ENCODE measurements at places on chromosomes 3 and 15.
A peak's percentile ranks its signal among the peaks of the same experiment; 100 is the strongest.

GRCh38 chr15:62209821-62210220 lies 44.7 kb upstream of the C2CD4B start:
- no peak for DNase-seq

DNA sequence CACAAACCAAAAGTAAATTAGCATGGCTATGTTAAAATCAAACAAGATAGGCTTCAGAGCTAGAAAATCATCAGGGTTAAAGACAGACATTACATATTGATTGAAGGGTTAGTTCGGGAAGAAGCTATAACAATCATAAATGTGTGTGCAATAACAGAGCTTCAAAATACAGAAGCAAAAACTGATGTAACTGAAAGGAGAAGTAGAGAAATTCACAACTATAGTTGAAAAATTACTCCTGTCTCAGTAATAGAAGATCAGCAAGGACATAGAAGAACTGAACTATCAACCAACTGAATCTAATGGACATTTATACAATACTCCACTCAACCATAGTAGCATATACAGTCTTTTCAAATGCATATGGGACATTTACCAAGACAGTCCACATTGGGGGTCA lies 59.4 kb downstream of the MCTP2 start:
- DNase-seq, result no peak

GRCh38 chr3:175911937-175912336 lies 1052.8 kb downstream of the NAALADL2 start:
- no peak for DNase-seq

GRCh38 chr15:69830430-69830829 lies 267.3 kb downstream of the TLE3 start:
- no peak for DNase-seq

GRCh38 chr3:141184430-141184829 lies 47.2 kb upstream of the PXYLP1 start:
- no peak for DNase-seq

GRCh38 chr3:117473981-117474538 lies 764.5 kb downstream of the TUSC7 start:
- DNase-seq, result no peak

- DNase-seq, result no peak
These were observed 21.7 kb downstream of the RPLP1 start for GRCh38 chr15:69474291-69474690.

GRCh38 chr3:14520967-14521366 lies 19.2 kb downstream of the GRIP2 start:
- DNase-seq, result no peak

DNA sequence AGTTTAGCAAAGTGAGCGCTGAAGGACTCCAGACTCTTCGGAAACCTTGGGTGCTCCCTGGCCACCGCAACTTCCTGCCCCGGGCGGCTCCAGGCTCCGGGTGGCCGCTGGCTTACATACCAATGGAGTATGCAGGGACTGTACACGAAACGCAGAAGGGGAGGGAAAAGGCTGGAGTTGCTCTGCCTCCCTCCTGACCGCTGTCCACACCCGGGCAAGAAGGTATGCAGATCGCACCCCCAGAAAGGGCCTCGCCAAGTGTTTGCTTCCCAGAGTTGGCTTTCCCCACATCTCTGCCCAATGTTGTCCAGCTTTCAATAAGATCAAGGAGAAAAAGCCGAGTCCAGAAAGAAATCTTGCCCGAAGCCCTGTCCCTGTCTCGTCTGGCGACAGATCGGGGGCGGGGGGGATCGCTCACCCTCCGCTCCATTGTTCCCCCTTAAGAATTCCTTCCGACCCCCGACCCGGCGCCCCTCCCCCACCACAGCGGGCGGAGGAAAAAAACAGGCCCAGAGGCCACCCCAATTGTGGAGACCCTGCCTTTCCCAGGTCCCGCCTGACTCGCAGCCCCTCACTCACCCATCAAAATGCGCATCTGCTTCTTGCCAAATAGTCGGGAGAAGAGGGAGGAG lies 533 bp downstream of the ARF4 start:
- peak; percentile 70 for DNase-seq

GRCh38 chr3:191239407-191240031 lies 40.5 kb downstream of the OSTN start:
- no peak for DNase-seq

DNA sequence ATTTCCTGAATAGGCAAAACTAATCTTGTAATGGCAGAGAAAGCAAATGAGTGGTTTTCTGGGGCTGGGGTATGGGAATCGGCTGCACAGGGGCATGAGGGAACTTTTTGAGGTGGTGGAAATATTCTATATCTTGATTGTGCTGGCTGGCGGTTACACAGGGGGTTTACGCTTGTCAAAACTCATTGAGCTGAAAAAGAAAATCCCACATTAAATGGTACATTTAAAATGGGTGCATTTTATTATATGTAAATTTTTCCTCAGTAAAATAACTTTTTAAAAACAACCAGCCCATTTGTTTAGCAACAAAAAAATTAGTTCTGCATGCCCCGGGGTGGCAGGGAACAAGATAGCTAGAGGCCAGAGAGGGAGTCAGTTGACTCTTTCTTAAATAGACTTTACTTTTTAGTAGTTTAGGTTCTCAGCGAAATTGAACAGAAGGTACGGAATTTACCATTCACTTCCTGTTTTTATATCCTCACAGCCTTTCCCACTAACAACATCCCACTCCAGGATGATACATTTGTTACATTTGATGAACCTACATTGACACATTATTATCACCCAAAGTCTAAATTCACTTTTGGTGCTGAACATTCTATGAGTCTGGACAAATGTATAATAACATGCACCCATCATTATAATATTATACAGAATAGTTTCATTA lies 41.2 kb upstream of the BCL2A1 start:
- DNase-seq, result no peak

- no peak for DNase-seq
These were observed 41.5 kb downstream of the TOPBP1 start for GRCh38 chr3:133620066-133620784.

- DNase-seq, result no peak
These were observed 87.7 kb downstream of the REC114 start for GRCh38 chr15:73530649-73531048.

DNA sequence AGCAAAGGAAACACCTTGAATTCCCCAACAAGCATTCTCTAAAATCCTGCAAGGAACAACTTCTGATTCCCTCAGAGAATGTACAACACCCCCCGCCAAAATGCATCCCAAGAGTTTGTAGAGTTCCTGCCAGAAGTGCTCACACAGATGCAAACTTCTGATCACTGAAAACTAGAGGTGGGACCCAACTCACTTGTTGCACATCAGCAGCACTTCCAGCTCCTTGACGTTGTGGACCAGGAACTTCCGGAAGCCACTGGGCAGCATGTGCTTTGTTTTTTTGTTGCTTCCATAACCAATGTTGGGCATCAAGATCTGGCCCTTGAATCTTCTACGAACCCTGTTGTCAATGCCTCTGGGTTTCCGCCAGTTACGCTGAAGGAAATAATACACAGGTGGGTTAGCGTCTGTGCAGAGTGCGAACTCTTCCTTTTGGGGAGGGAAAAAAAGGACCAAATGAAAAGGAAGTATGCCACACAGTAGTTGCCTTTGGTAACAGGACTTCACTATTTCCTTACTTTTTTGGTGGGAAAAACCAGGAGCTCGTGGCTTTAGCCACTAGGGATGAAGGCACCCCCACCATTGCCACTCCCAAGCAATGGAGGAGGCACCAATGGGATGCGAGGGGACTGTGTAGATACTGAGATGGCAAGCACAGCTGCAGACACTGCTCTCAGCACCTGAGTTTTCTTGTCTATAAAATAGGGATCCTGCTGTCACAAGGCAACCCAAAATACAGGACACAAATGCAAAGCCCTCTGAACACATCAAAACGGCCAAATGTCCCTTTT lies 2.0 kb downstream of the RPL32 start:
- DNase-seq, result peak; percentile 13

- DNase-seq, result no peak
These were observed 900 bp upstream of the EOMES start for GRCh38 chr3:27723001-27723445.

GRCh38 chr3:123310741-123311140 lies 109.0 kb downstream of the SEC22A start:
- no peak for DNase-seq

DNA sequence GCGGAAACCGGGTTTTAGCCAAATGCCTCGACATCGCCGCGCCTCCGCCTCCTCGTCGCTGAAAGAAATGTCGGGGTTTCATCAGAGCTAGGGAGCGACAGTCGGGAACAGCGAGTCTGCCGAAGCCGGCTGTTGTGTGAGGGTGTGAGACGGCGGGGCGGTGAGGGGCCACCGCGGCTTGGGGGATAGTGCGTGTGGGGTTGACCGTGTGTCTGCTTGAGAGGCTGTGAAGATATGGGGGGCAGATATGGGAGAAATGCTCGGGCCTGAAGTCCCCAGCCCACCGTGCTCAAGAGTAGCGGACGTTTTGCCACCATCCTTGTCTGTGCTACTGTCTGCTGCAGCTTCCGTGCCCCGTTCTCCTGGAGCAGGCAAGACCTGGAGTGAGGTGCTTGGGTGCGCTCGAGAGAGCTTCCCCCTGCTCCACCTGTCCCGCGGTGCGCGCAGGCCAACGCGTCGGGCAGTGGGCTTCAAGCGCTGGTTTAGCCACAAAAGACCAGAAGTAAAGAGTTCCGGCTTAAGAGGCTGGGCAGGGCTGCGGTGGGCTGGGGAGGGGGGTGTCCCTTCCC lies 716 bp upstream of the ISLR2 start:
- DNase-seq, result no peak

- no peak for DNase-seq
These were observed 41.0 kb downstream of the GPR160 start for GRCh38 chr3:170078620-170079281.

- DNase-seq, result no peak
These were observed 891 bp upstream of the DMXL2 start for GRCh38 chr15:51623386-51623938.

DNA sequence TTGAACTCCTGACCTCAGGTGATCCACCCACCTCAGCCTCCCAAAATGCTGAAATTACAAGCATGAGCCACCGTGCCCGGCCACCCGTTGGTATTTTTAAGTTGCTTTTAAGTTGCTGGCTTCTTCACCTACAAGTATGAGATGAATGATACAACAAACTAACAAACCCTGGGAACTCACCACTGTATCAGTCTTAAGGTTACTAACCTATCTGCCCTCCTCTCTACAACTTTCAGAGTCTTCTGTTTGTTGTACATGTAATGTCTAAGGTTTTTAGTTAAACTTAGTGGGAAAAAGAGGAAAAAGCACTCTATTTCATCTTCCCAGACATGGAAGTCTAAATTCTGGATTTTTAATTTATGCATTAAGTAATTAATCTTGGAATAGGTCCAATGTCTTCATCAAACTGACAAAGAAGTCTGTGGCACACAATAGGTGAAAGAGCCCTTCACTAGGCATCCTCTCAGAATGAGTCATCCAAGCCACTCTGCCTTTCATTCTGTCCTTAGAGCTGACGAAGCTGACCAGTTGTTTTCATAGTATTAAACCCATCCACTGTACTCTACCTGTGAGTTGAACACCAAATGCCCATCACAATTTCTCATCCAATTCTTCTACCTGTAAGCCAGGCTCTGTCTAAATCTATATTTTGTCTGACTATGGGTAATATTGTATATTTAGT lies 936.1 kb downstream of the TUSC7 start:
- DNase-seq, result no peak

GRCh38 chr15:64703632-64703959 lies 71.8 kb downstream of the RBPMS2 start:
- DNase-seq, result no peak

DNA sequence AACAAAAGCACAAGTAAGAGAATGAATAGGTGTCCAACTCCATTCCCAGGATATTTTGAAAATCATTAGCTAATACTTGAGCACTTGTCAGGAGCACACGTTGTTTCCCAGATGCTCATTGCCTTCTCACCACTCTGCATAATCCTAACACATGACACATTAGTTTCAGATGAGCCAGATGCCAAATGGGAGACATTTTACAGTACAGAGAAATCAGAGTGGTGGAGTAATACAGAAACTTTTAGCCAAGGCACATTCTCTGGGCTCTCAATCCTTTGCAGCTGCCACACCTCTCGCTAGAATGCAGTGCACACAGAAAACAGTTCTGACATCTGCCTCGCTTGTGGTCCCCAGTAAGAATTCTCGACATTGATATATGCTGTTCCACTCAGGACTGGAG lies 76.6 kb downstream of the P3H2 start:
- DNase-seq, result no peak

- DNase-seq, result no peak
These were observed 25.3 kb downstream of the LPP start for GRCh38 chr3:188179006-188179966.

- no peak for DNase-seq
These were observed 41.1 kb downstream of the LYZL4 start for GRCh38 chr3:42369304-42369703.

DNA sequence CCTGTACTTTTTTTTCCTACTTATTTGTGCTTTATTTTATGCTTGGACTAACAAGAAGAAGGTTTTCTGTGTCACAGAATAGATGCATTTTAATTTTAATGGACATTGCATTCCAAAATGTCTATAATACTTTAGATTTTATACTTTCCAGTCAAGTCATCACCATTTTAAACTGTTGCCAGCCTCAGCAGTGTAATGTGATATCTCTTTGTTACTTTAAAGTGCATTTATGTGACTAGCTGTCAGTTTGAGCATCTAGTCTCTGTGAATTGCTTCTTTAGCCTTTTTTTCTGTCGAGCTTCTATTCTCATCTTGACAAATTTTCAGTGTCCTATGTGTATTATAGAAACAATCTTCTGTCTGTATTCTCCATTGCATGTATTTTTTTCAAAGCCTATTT lies 511.4 kb upstream of the CBLB start:
- DNase-seq, result no peak

DNA sequence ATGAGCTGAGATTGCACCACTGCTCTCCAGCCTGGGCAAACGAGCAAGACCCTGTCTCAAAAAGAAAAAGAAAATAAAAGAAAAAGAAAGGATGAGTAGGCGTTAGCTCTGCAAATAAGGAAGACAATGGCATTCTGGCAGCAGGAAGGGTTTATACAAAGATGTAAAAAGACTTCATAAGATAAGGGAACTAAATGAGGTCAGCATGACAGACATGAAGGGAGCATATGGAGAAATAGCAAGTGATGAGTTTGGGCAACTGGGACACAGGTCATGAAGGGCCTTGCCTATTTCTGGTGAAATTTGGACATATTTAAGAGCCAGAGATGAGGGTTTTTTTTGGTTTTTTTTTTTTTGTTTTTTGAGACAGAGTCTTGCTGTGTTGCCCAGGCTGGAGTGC lies 24.5 kb downstream of the TMEM266 start:
- DNase-seq, result no peak

Measured in activated CD4-positive, alpha-beta T cell treated with anti-CD3 and anti-CD28 coated beads for 48 hours (primary cell).